ENCODE measurements at places on chromosomes 5 and 9.

DNA sequence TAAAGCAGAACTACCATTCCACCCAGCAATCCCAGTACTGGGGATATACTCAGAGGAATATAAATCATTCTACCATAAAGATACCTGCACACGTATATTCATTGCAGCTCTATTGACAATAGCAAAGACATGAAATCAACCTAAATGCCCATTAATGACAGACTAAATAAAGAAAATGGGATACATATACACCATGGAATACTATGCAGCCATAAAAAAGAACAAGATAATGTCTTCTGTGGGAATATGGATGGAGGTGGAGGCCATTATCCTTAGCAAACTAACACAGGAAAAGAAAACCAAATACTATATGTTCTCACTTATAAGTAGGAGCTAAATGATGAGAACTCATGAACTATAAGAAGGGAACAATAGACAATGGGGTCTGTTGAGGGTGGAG, 12.5 kb downstream of the HAPLN1 start:
- DNase-seq, result no peak

- DNase-seq, result no peak
Observed at GRCh38 chr5:14327624-14328023, 184.5 kb downstream of the TRIO start.

DNA sequence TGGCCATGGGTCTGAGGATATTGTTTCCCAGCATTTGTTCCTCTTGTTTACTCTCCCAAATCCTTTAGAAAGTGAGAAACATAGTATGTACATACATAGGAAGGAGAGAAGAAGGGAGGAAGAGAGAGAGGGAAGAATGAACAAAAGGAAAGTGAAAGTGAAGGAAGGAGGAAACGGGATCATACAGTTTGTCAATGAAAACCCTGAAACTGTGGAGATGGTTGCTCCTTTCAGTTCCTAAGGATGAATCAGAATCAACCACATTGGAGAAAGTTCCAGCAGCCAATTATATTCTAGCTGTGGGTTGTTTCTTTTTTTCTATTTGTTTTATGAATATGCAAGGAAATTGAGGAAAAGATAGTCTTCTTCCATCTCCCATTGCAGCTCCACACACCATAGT, 396.5 kb downstream of the MLLT3 start:
- no peak for DNase-seq

GRCh38 chr5:119212026-119212425, 141.1 kb downstream of the DMXL1 start:
- no peak for DNase-seq

GRCh38 chr5:179734536-179735164, 2.0 kb downstream of the MAML1 start:
- DNase-seq, result no peak
